ENCODE measurements at places on chromosomes 16 and 17. TPM values are rescaled to one million over a fixed set of nuclear protein-coding genes. Genes with fewer than 3 reads are reported as not detected.

- H3K27me3 ChIP-seq: no peaks in the 10 kb centered on the region
- no peak overlapping the region for H3K4me3 ChIP-seq
- DNase-seq: no peak
- no peaks in the 10 kb centered on the region for H3K36me3 ChIP-seq
Observed at GRCh38 chr17:6166492-6167179, 96.5 kb downstream of the WSCD1 start.

DNA sequence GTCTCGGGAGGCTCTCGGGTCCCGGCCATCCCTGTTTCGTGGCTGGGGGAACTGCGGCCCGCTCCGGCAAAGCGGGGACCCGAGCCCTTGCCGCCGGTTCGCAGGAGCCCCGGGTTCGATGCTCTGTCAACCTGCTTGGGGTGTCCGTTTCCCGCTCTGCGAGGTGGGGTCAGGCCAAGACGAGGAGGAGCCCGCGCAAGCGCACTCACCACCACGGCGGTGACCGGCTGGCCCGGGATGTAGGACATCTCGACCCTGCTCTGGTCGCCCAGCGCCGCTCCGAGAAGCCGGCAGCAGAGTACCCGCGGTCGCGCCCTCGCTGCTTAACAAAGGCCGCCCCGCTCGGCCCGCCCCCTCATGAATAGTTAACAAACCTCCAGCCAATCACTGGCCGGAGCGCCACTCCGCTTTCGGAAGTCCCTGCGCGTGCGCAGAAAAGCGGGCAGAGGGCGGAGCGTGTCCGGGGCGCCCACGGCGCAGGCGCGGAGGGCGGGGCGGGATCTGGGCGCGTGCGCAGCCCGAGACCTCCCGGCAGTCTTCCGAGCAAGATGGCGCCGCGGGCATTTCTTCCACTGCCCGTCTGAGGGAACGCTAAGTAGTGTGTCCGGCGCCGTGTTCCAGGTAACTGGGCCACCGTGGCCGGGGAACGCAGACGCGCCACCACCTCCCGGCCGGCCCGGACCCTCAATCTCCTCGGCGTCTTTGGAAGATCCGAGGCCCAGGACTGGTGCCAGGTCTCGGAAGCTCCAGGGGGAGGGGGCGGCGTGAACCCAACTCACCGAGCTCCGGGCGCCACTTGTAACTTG lies at the start of the genes EMC6 and TAX1BP3:
Gene EMC6, plus strand, starts transcription at position 534 of the 806 bp plus-strand sequence. CDS start 335 bp downstream, outside the sequence.
Gene TAX1BP3, minus strand, starts transcription at position 300 of the 806 bp plus-strand sequence. Its CDS starts 52 bp downstream, at position 248.
- no peaks in the 10 kb centered on the region for H3K27me3 ChIP-seq
- H3K4me1 ChIP-seq: peaks cover 19% of the 10 kb centered on the region
- H3K36me3 ChIP-seq: no peaks in the 10 kb centered on the region
- H3K27ac ChIP-seq: peak within 1 kb of the TSS; percentile 93
- H3K4me3 ChIP-seq: peak within 1 kb of the TSS; percentile 88
- peak; percentile 99 for DNase-seq

- H3K4me1 ChIP-seq: peaks cover 7% of the 10 kb centered on the region
- no peak overlapping the region for H3K27ac ChIP-seq
- H3K4me3 ChIP-seq: no peak overlapping the region
- H3K36me3 ChIP-seq: no peaks in the 10 kb centered on the region
- H3K27me3 ChIP-seq: no peaks in the 10 kb centered on the region
- peak; percentile 62 for DNase-seq
Observed at GRCh38 chr17:64357191-64357981, 33.3 kb downstream of the PECAM1 start.

GRCh38 chr16:83095941-83096692 lies 469.3 kb downstream of the CDH13 start:
- no peak overlapping the region for H3K27ac ChIP-seq
- no peaks in the 10 kb centered on the region for H3K36me3 ChIP-seq
- H3K27me3 ChIP-seq: no peaks in the 10 kb centered on the region
- H3K4me1 ChIP-seq: no peaks in the 10 kb centered on the region
- no peak for DNase-seq

The SOX9 gene
- total RNA-seq: 9.8 TPM

DNA sequence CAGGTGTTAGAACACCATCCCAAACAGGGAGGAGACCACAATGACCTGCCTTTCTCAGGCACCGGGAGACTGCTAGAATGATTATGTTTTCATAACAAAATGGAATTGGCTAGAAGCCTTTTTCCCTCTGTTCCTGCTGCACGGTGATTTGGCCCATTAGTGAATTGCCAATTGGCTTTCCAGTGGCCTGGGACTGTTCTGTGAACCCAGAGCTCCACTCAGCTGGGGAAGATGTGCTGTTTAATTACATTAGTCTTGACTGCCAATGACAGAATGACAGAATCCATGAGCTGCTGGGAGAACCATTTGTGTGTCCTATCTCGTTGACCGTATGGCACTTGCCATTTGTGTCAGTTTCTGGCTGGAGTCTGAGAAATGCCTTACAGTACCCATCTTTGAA lies 242.9 kb downstream of the CDH11 start:
- H3K27me3 ChIP-seq: no peaks in the 10 kb centered on the region
- no peak overlapping the region for H3K4me3 ChIP-seq
- no peak for DNase-seq

GRCh38 chr16:57178793-57179212 lies 7.0 kb downstream of the PSME3IP1 start:
- DNase-seq: no peak
- no peaks in the 10 kb centered on the region for H3K27me3 ChIP-seq
- no peaks in the 10 kb centered on the region for H3K4me1 ChIP-seq
- H3K36me3 ChIP-seq: no peaks in the 10 kb centered on the region
- no peak overlapping the region for H3K4me3 ChIP-seq

- H3K4me3 ChIP-seq: peak overlapping the region; percentile 76
- DNase-seq: peak; percentile 83
- peak overlapping the region; percentile 7 for H3K27ac ChIP-seq
- no peaks in the 10 kb centered on the region for H3K36me3 ChIP-seq
- no peaks in the 10 kb centered on the region for H3K27me3 ChIP-seq
Observed at GRCh38 chr16:1309888-1310831, 724 bp downstream of the UBE2I start.

GRCh38 chr17:61480414-61480807 lies 28.2 kb downstream of the TBX4 start:
- no peaks in the 10 kb centered on the region for H3K4me1 ChIP-seq
- no peak for DNase-seq
- H3K4me3 ChIP-seq: no peak overlapping the region
- no peak overlapping the region for H3K27ac ChIP-seq
- H3K36me3 ChIP-seq: no peaks in the 10 kb centered on the region

Data from ovary (tissue), 10 donors.